ENCODE measurements at places on chromosomes 2 and 18. TPM values are rescaled to one million over a fixed set of nuclear protein-coding genes. Genes with fewer than 3 reads are reported as not detected.

The GALNT14 gene
- 0.83 TPM for total RNA-seq

The TEX44 gene
- not detected for total RNA-seq

The XDH gene
- total RNA-seq, result 0.27 TPM

The MLPH gene
- total RNA-seq, result 394 TPM

The CXCR4 gene
- total RNA-seq, result 55.1 TPM

The LIMS4 gene
- total RNA-seq, result 1.1 TPM

The SCN3A gene
- total RNA-seq, result 1.4 TPM

The PSMA8 gene
- not detected for total RNA-seq

The SLC30A3 gene
- total RNA-seq, result 0.80 TPM

The GKN2 gene
- total RNA-seq, result 53.3 TPM

The SGPP2 gene
- total RNA-seq, result 23.9 TPM

The SERPINB3 gene
- not detected for total RNA-seq

The ZSWIM2 gene
- not detected for total RNA-seq

The LRRC30 gene
- not detected for total RNA-seq

The MTA3 gene
- total RNA-seq, result 23.5 TPM

The BOLL gene
- not detected for total RNA-seq

The LIMS2 gene
- total RNA-seq, result 148 TPM

The GAL3ST2 gene
- not detected for total RNA-seq

The SPATA3 gene
- not detected for total RNA-seq

The GPR39 gene
- total RNA-seq, result 11.2 TPM

The VWA3B gene
- 7.9 TPM for total RNA-seq

The HOXD12 gene
- not detected for total RNA-seq

The MBD1 gene
- total RNA-seq, result 64.1 TPM

The SERPINB4 gene
- not detected for total RNA-seq

The SERPINB13 gene
- not detected for total RNA-seq

The GAD1 gene
- total RNA-seq, result not detected

The ASAP2 gene
- total RNA-seq, result 24.3 TPM

The PAIP2B gene
- total RNA-seq, result 7.7 TPM

The CHRNG gene
- total RNA-seq, result not detected

The ARHGAP15 gene
- total RNA-seq, result 18.5 TPM

The CD8B2 gene
- total RNA-seq, result 0.21 TPM

The CWC22 gene
- total RNA-seq, result 17.5 TPM

The TUBA3E gene
- not detected for total RNA-seq

The WNT6 gene
- total RNA-seq, result 0.44 TPM
